Endothelial cell of umbilical vein (primary cell): ENCODE measurements at places on chromosomes 7 and 10. TPM values are rescaled to one million over a fixed set of nuclear protein-coding genes. Genes with fewer than 3 reads are reported as not detected.

- H3K4me3 ChIP-seq: no peak overlapping the region
- H3K4me1 ChIP-seq: no peaks in the 10 kb centered on the region
- H3K27me3 ChIP-seq: peaks cover 2% of the 10 kb centered on the region
- H3K27ac ChIP-seq: no peak overlapping the region
- H3K36me3 ChIP-seq: no peaks in the 10 kb centered on the region
- no peak for DNase-seq
Measured at GRCh38 chr7:50368366-50368765, 63.9 kb downstream of the IKZF1 start.

Gene ASB10
- total RNA-seq: not detected in 2 replicates

- H3K27me3 ChIP-seq: peaks cover 1% of the 10 kb centered on the region
- no peak overlapping the region for H3K4me3 ChIP-seq
Measured at GRCh38 chr10:43355749-43356371, 15.6 kb upstream of the FXYD4 start.

- H3K4me3 ChIP-seq: no peak overlapping the region
- H3K36me3 ChIP-seq: no peaks in the 10 kb centered on the region
- H3K27me3 ChIP-seq: no peaks in the 10 kb centered on the region
Measured at GRCh38 chr10:29970012-29970396, 89.4 kb downstream of the JCAD start.

DNA sequence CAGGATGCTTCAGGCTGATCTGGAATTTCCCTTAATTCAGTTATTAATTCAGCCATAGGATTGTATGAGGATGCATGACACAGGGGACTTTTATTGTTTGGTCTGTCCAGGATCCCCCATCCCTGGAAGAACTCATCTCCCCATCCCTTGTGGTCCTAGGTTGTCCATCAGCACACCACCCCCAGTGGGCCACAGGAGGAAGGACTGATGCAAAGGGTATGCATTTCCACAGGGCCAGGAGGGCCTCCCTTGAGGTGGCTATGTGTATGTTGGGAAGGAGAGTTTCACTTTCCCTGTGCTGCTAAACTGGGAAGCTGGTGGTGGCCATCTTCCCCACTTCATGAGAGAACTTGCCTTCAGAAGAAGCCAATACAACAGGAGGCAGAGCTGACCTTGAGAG, 44.6 kb upstream of the GRB10 start:
- no peaks in the 10 kb centered on the region for H3K36me3 ChIP-seq
- no peaks in the 10 kb centered on the region for H3K27me3 ChIP-seq
- H3K4me1 ChIP-seq: peaks cover 34% of the 10 kb centered on the region
- DNase-seq: no peak
- peak overlapping the region; percentile 99 for H3K27ac ChIP-seq
